ENCODE measurements at places on chromosomes 7 and 10. TPM values are rescaled to one million over a fixed set of nuclear protein-coding genes. Genes with fewer than 3 reads are reported as not detected.
A peak's percentile ranks its signal among the peaks of the same experiment; 100 is the strongest.

SMARCD3 gene
- total RNA-seq = 32.0 TPM

GFRA1 gene
- 9.3 TPM for total RNA-seq

GBF1 gene
- 58.3 TPM for total RNA-seq

VWA2 gene
- total RNA-seq = under 0.01 TPM

DNA sequence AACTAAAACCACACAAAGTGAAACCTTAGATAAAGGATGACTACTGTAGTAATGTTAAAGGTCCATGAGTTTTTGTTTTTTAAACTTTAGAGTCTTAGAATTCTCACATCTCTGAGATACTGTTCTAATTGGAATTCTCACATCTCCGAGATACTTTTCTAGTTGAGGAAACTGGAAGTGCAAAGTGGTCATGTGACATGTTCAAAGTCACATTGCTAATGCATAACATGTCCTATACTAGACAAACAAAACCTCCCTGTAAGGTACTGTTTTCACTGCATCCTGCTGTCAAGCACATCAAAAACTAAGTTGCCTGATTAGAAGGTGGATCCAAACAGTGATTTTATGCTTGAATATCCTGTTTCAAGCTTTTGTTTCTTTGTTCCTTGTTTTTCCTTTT, 13.9 kb downstream of the TAX1BP1 start:
- no peak for DNase-seq

DNA sequence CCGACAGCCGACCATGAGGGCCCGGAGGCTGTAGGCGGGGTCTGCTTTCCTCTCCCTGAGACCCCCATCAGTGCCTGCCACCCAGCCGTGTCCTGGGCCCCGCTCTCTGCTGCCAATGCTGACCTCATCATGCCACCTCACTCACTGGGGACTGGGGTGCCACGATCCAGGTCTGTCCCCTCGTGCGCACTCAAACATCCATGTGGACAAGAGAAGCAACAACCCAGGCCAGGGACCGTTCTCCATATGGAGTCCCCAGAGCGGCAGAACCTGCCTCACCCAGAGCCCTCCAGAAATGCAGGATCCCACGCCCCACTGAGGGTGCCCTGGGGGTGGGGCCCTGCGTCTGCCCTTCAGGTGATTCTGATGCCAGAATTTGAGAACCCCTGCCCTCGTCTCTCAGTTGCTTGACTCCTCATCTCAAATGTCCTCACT, 210.0 kb upstream of the PPP2R2D start:
- no peak for DNase-seq

- no peak for DNase-seq
Measured at GRCh38 chr7:73971322-73971703, 56.7 kb upstream of the ELN start.

GRCh38 chr10:120610791-120611190, 153.8 kb downstream of the PLPP4 start:
- DNase-seq = no peak

GRCh38 chr10:79243181-79244067, 103.8 kb upstream of the PPIF start:
- DNase-seq = no peak

DNA sequence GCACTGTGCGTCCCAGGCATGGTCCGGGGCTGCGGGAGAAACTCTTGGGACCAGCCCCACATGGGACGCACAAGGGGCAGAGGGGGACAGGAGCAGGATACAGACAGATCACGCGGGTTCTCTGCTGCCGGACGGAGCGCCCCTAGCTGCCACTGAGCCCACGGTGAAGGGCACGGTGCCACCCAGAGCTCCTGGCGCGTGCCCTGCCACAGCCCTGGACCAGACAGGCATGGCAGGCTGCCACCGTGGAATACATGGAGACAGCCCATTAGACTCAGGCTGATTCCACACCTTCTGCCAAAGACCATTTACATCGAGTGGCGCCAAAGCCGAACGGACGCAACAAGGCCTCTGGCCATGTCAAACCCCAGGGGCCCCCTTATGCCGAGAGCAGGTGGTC, 90.4 kb downstream of the MAD1L1 start:
- DNase-seq = no peak

DNA sequence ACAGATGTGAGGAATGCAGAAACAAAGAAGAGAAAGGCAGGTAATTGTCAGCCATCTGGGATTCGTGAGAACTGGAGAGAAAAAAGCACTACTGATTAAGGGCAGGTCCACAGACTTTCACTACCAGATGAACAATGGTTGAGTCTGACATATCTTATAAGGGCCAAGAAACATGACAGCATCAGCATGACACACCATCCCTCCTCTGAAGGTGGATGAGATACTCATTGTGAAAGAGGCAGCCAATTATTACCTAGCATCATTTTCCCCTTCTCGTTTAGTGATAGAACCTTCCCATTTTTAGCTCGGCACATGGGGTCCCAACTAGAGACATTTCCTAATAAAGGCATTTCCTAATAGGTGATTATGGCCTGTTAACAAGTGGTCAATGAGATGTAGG, 19.2 kb upstream of the MET start:
- no peak for DNase-seq

GRCh38 chr7:82506702-82507101, 63.1 kb upstream of the CACNA2D1 start:
- peak; percentile 42 for DNase-seq

DNA sequence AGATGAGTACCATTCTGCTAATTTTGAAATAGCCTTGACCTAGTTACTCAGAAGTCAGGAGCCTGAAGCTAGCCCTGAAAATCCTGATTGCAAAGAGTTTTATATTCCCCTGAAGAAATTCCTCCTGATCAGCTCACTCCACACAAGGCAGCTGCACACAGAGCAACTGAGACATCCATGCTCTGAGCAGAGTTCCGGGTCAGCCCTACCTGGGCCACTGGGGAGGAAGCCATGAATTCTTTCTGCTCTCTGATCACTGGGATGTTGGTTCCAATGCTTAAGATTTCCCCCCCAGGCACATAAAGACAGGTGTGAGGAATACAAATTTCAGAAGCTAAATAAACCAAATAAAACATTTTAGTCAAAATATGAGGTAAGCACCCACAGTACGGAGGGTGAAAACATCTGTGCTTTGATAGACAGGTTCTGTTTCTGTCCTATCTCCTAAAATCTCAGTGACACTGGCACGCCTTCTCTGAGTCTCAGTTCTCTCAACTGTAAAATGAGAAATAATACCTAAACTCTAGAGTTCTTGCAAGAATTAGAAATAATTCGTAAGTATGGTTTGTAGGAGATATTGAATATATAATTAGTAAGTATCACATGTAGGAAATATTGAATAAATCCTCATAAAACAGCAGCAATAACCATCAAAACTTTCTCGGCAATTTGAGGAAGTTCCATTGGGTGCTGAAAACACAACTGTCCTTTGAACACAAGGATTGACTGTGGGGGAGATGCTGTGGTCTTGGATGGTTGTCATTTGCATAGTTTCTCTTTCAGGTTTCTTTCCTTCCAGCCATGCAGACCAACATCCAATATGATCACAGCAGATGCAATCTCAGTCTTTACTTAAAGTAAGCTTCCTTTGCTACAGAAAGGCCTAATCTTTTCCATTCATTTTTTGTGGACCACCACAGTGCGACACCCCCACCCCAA, 133.0 kb upstream of the TNS3 start:
- DNase-seq = no peak

- peak; percentile 37 for DNase-seq
Measured at GRCh38 chr7:130988443-130988842, 254.4 kb upstream of the KLF14 start.

Data from fibroblast of villous mesenchyme (primary cell).